HTR-8/SVneo (cell line): ENCODE measurements at places on chromosomes 6 and 20.

- no peak for DNase-seq
These were observed 6.1 kb downstream of the JAG1 start for GRCh38 chr20:10667560-10668167.

DNA sequence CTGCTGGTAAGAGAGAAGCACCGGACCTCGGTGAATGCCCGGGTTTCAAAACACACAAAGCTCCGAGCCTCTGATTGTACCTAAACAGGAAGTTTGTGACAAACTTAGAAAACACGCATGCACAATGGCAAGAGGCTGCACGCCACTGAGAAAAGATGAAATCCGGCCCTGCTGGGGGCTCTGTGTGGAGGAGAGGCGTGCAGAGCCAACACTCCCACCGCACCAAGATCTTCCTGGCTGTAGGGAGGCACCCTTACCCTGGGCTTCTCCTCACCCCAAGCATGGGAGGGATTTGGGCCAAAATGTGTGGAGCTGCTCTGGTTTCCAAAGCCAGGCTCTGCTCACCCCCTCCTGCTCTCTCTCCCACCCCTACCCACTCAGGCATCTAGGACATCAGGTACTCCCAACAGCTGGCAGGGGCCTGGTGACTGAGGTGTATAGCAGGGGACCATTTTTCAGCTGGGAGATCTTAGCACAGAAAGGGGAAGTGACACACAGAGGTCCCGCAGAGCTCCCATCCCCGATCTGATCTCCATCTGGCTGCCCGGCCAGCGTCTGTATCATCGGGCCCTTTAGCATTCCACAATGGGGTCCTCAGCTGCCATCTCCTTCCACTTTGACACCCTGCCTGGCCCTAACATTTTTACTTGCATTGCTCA is 84.2 kb downstream of the TRERF1 start:
- no peak for DNase-seq

DNA sequence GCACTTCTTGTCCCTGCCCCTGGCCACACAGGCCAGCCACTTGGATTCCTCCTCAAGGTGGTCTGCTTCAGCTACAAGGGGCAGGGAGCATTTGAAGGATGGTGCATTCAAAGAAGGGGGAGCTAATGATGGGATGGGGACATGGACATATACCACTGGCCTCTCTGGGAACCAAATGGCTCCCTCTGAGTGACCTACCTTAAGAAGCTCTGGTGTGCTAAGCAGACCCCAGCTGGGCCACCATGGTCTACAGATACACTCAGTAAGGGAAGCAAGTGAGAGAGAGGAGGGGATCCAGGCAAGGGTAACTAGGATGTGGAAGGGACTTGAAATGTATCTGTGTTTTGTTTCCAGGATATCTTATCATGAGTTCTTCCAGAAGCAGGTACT is 62.4 kb downstream of the TTI1 start:
- no peak for DNase-seq

- DNase-seq, result no peak
These were observed 15.3 kb upstream of the CCN2 start for GRCh38 chr6:131966443-131966842.

DNA sequence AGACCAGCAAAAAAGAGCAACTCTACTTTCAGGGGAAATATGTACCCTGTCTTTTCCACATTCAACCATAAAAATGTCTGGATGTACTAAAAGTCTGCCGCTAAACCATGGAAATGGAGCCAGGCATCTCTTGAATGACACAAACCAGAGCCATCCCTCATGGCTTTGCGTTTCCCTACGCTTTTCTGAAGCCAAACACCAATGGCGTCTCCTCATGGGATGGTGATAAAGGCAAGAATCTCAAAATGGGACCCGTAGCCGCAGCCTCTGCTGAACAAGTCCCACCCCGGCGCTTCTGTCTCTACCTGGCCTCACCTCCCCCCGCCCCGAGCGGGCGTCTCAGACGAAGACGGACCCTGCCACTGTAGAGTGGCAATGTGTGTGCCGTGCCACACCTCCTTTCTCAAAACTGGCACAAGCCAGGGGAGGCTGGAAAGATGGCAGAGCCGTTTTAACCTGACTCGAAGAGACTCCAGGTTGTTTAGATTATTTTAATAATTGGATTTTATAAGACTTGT is 80.3 kb upstream of the AFDN start:
- DNase-seq, result no peak

GRCh38 chr20:23205611-23206041 is 119.5 kb upstream of the CD93 start:
- no peak for DNase-seq

DNA sequence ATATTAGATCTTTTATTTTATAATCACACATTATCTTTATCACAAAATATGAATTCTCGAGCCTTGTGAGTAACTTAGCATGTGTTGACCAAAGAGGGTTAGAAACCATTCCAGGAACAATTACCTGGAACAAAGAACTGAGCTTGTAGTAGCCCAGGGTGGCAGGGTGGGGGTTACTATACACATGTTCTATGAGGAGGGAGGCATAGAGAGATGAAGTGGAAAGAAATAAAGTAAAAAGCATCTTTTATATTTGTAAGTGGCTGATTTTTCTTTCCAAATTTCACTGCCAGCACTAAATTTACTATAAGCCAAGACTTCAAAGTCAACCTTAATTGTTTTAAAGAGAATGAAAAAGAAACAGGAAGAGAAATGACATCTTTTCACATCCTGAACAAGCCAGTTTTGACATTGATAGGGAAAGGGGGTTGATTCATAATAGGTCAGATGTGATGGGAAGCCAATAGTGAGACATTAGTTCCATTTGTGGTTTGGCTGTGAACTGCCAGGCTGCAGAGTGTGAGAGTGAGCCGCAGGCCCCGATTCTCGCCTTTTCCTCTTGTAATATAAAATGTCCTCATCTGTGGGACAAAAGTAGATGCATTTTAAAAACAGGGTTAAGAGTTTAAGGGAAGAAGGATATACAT is 52.7 kb upstream of the MYB start:
- DNase-seq, result no peak

- peak; percentile 33 for DNase-seq
These were observed 7.9 kb downstream of the EXOC2 start for GRCh38 chr6:684831-685636.

DNA sequence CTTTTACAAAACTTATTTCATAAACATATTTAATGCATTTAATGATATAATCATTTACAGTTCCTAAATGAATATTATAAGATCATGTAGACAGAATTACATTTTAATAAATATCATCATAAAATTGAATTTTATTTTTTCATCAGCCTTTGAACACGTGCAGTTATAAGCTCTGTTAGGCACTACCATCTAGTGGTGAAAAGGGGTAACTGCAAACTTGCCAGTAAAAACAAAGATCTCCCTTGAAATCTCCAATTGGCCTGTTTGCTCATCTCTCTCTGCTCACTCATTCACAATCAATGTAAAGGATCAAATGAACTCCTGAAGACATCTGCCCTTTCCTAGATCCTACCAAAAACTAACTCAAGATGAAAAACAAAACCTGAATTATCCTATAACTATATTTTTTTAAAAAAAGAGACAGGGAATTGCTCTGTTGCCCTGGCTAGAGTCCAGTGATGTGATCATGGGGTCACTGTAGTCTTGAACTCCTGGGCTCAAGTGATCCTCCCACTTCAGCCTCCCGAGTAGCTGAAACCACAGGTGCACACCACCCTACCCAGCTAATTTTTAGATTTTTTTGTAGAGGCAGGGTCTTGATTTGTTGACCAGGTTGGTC is 31.7 kb downstream of the SAMHD1 start:
- peak; percentile 86 for DNase-seq

GRCh38 chr20:36159833-36160232 is 5.3 kb downstream of the EPB41L1 start:
- no peak for DNase-seq

- DNase-seq, result no peak
These were observed 7.2 kb downstream of the NHSL1 start for GRCh38 chr6:138492113-138492512.

DNA sequence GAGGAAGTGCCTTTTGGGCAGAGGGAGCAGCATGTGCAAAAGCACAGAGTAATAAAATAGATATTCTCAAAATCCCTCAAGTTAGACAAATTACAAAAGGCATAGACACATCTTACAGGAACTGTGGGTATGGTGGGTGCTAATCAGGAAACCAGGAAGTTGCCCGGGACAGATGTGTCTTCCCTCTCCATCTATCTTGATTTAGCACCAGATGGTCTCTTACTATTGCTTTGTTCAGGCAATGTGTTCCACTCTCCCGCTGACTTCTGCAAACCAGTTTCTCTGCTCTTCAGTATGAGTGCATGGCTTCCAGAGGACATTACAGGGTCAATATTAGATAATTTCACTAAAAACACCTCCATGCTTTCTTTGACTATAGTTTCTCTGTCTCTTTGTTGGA is 13.2 kb downstream of the CITED2 start:
- DNase-seq, result no peak

DNA sequence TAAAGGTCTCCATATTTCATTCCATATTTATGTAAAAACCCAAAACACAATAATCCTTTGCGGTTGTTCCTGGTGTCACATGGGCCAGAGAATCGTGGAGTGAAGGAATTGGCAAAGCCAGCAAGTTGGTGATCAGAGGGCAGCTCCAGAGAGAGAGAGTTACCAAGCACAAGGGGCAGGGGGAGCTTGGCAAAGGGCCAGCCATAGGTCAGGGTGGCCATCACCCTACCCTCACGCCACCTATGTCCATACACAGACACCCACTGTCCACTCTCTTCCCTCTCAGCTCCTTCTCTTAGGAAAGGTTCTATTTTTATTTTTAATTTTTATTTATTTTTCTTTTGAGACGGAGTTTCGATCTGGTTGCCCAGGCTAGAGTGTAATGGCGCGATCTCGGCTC is 163.2 kb upstream of the JARID2 start:
- DNase-seq, result no peak
